ENCODE measurements at places on chromosomes 3 and 15. TPM values are rescaled to one million over a fixed set of nuclear protein-coding genes. Genes with fewer than 3 reads are reported as not detected.

The GCNT3 gene
- not detected for total RNA-seq

The NPRL2 gene
- total RNA-seq, result 29.5 TPM

The ZSCAN2 gene
- 4.4 TPM for total RNA-seq

The ASB14 gene
- 0.76 TPM for total RNA-seq

The ARMC8 gene
- 40.1 TPM for total RNA-seq

The CPNE9 gene
- not detected for total RNA-seq

The GP9 gene
- not detected for total RNA-seq

The PLOD2 gene
- total RNA-seq, result 9.1 TPM

The DNAH1 gene
- 2.4 TPM for total RNA-seq

The CYP1A1 gene
- total RNA-seq, result 2.4 TPM

GRCh38 chr3:39065197-39065596 is 13.4 kb downstream of the WDR48 start:
- H3K27ac ChIP-seq, result no peak overlapping the region
- DNase-seq, result no peak
- no peak overlapping the region for H3K4me3 ChIP-seq
- no peaks in the 10 kb centered on the region for H3K4me1 ChIP-seq

DNA sequence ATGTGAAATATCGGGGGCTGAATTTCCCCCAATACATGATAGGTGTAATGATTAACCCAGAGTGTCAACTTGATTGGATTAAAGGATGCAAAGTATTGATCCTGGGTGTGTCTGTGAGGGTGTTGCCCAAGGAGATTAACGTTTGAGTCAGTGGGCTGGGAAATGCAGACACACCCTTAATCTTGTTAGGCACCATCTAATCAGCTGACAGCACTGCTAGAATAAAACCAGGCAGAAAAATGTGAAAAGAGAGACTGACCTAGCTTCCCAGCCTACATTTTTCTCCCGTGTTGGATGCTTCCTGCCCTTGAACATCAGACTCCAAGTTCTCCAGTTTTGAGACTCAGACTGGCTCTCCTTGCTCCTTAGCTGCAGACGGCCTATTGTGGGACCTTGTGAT is 247.8 kb downstream of the OTOL1 start:
- DNase-seq, result no peak
- no peaks in the 10 kb centered on the region for H3K27me3 ChIP-seq
- H3K4me3 ChIP-seq, result no peak overlapping the region
- H3K4me1 ChIP-seq, result no peaks in the 10 kb centered on the region

- DNase-seq, result no peak
- no peak overlapping the region for H3K27ac ChIP-seq
- no peak overlapping the region for H3K4me3 ChIP-seq
- H3K36me3 ChIP-seq, result no peaks in the 10 kb centered on the region
- H3K27me3 ChIP-seq, result peaks cover 9% of the 10 kb centered on the region
- H3K4me1 ChIP-seq, result no peaks in the 10 kb centered on the region
Measured at GRCh38 chr3:126663750-126664149, 8.8 kb upstream of the TXNRD3 start.

DNA sequence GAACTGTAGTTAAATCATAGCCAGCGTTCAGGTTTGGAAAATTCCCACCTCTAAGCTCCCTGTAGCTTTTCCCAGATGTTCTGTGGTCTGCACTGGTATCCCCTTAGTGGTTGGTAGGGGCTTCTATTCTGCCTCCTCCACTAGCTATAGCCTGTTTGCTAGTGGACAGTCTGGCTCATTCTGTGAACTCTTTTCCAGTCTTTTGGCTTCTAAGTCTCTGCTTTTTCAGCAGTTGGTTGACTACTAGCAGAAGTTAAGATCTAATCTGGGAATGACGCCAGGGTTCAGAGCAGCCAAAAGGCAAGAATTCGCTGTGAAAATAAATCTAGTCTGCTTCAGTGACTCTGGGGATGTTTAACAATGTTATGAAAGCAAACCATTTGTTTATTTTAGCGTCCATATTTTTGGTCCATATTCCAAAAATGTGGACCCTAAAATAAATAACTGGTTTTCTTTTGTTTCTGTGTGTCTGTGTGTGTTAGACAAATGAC is 73.7 kb upstream of the WDR72 start:
- DNase-seq, result no peak
- no peaks in the 10 kb centered on the region for H3K4me1 ChIP-seq
- no peaks in the 10 kb centered on the region for H3K27me3 ChIP-seq
- no peak overlapping the region for H3K4me3 ChIP-seq

- H3K27ac ChIP-seq, result no peak within 1 kb of the TSS
- DNase-seq, result peak; percentile 51
- peaks cover 2% of the 10 kb centered on the region for H3K27me3 ChIP-seq
- H3K4me3 ChIP-seq, result peak within 1 kb of the TSS; percentile 56
- H3K36me3 ChIP-seq, result no peaks in the 10 kb centered on the region
Measured at GRCh38 chr15:88894819-88895767, at the start of gene HAPLN3. TSS of gene HAPLN3 (minus strand) at chr15:88895544. CDS start at chr15:88887298, 8,246 bp downstream.

GRCh38 chr15:74937272-74937589 is 642 bp downstream of the COX5A start:
- H3K4me3 ChIP-seq, result peak overlapping the region; percentile 99
- no peak for DNase-seq
- no peaks in the 10 kb centered on the region for H3K36me3 ChIP-seq
- peak overlapping the region; percentile 99 for H3K27ac ChIP-seq
- peaks cover 34% of the 10 kb centered on the region for H3K4me1 ChIP-seq

GRCh38 chr3:125010393-125010792 is 45.4 kb downstream of the HEG1 start:
- no peak overlapping the region for H3K27ac ChIP-seq
- peaks cover 12% of the 10 kb centered on the region for H3K4me1 ChIP-seq
- peaks cover 83% of the 10 kb centered on the region for H3K36me3 ChIP-seq
- H3K27me3 ChIP-seq, result no peaks in the 10 kb centered on the region
- H3K4me3 ChIP-seq, result no peak overlapping the region

GRCh38 chr3:77690284-77690845 is 650.5 kb downstream of the ROBO2 start:
- H3K36me3 ChIP-seq, result no peaks in the 10 kb centered on the region
- no peak overlapping the region for H3K4me3 ChIP-seq
- no peak for DNase-seq
- no peaks in the 10 kb centered on the region for H3K4me1 ChIP-seq
- no peaks in the 10 kb centered on the region for H3K27me3 ChIP-seq

- no peak for DNase-seq
- H3K27ac ChIP-seq, result no peak overlapping the region
- H3K27me3 ChIP-seq, result no peaks in the 10 kb centered on the region
- peaks cover 35% of the 10 kb centered on the region for H3K36me3 ChIP-seq
- H3K4me1 ChIP-seq, result no peaks in the 10 kb centered on the region
Measured at GRCh38 chr15:100911086-100911485, 8.1 kb upstream of the LRRK1 start.

DNA sequence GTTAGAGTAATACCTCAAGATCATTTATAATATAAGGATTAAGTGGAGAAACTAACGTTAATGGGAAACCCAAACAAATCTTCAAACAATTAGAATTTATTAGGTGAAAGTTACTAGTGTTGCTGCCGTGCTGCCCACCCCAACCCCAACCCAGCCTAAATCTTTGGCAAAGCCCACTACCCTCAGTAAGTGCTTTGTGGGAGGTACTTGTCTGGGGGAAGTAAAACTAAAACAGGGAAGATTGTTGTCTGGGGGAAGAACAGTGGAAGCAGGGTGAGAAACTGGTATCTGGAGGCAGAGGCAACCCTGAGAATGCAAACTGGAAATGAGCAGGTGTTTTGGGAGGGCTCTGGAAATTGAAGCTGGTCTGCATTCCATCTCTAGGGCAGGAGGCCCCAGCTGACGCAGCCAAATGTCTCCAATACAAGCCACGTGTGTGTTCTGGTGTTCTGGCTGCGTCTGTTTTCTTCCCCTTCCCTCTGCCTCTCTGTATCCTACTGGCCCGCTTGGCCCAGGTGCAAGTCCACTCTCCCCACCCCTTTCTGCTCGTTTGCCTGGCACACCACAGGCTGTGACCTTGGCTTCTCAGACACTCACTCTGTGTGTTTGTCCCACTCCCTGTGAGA is 32.7 kb downstream of the FEM1B start:
- no peak overlapping the region for H3K4me3 ChIP-seq
- H3K36me3 ChIP-seq, result no peaks in the 10 kb centered on the region
- no peaks in the 10 kb centered on the region for H3K27me3 ChIP-seq

DNA sequence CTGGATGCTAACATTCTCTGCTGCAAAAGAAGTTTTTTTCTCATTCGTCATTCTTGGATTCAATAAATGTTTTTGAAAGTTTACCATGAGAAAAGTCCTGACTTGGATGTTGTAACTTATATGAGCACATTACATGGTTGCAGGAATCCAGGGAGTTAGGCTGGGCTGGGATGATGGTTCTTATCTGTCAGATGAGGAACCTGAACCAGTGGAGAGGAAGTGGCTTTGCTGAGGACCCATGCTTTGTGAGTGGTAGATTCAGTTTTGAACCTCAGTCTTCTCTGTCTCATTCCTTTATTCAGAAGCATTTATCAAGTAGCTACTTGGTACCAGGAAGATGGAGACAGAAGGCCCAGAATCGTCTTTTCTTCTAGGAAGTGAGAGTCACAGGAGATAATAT is 3.7 kb upstream of the GASK1A start:
- no peaks in the 10 kb centered on the region for H3K4me1 ChIP-seq
- H3K27ac ChIP-seq, result no peak overlapping the region
- H3K36me3 ChIP-seq, result no peaks in the 10 kb centered on the region
- H3K4me3 ChIP-seq, result no peak overlapping the region

- no peaks in the 10 kb centered on the region for H3K36me3 ChIP-seq
- no peaks in the 10 kb centered on the region for H3K4me1 ChIP-seq
- no peak for DNase-seq
- no peak overlapping the region for H3K4me3 ChIP-seq
- H3K27me3 ChIP-seq, result no peaks in the 10 kb centered on the region
- H3K27ac ChIP-seq, result no peak overlapping the region
Measured at GRCh38 chr3:59866076-59866475, 816.3 kb upstream of the CFAP20DC start.

DNA sequence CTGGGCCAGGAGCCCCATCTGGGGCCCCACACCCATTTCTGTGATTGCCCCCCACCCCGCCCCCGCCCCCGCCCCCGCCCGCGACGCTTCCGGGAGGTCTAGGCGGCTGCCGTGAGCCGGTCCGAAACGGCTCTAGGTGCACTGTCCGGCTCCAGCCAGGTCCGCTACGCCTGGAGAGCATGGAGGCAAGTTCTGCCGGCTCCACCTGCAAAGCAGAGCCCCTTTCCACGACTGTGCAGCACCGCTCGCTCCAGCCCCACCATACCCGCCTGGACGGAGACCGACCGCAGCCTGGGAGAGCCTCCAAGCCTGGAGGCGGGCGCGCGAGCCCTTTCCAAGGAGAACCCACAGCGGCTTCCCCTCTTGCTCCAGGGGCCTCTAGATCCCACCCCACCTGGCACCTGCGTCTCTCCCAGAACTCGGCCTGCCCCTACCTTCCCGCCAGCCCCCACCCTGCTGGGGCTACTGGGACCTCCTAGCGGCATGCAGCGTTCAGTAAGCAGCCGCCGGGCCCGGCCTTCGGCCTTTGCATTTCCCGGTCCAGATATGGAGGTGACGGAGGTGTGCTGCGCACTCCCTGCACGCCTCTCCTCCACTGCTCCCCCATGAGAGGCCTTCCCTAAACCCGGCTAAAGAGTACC is 66.2 kb downstream of the KLF13 start:
- peak overlapping the region; percentile 86 for H3K4me3 ChIP-seq
- H3K27me3 ChIP-seq, result no peaks in the 10 kb centered on the region
- H3K4me1 ChIP-seq, result peaks cover 7% of the 10 kb centered on the region
- H3K27ac ChIP-seq, result peak overlapping the region; percentile 80
- H3K36me3 ChIP-seq, result no peaks in the 10 kb centered on the region
- DNase-seq, result no peak

Data from psoas muscle (tissue), 8 donors.